PC-9 (cell line): ENCODE measurements at places on chromosomes 5 and 9. TPM values are rescaled to one million over a fixed set of nuclear protein-coding genes. Genes with fewer than 3 reads are reported as not detected.

Gene GABRA6
- not detected in 2 replicates for total RNA-seq

GRCh38 chr5:18397371-18397770 is 763.1 kb downstream of the TAF11L14 start:
- H3K4me1 ChIP-seq = no peaks in the 10 kb centered on the region
- H3K27me3 ChIP-seq = no peaks in the 10 kb centered on the region
- no peak overlapping the region for H3K4me3 ChIP-seq
- no peak overlapping the region for H3K27ac ChIP-seq
- H3K36me3 ChIP-seq = no peaks in the 10 kb centered on the region

- no peaks in the 10 kb centered on the region for H3K4me1 ChIP-seq
- H3K27me3 ChIP-seq = no peaks in the 10 kb centered on the region
- no peak overlapping the region for H3K27ac ChIP-seq
- no peak overlapping the region for H3K4me3 ChIP-seq
- no peak for DNase-seq
These were observed 74.3 kb downstream of the SLC44A1 start for GRCh38 chr9:105318729-105319191.

DNA sequence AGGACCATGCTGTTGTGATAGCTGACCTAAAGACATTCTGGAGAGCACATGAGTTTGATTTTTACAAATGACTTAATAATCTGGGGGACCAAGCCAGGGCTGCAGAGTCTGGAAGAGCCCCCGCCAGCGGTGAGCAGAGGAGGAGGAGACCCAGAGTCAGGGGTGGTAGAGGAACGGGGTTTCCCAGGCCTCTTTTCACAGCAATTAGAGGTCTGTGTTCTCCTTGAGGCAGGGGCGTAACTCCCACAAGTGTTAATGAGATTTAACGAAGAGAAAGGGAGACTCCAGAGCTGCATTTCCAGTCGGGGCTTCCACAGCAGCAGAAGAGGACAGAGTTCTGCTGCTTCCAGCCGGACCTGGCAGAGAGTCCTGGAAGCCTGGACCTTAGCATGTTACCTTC is 137.9 kb upstream of the SLC24A2 start:
- no peak for DNase-seq
- H3K36me3 ChIP-seq = no peaks in the 10 kb centered on the region
- no peak overlapping the region for H3K27ac ChIP-seq
- H3K4me3 ChIP-seq = no peak overlapping the region
- no peaks in the 10 kb centered on the region for H3K4me1 ChIP-seq
- H3K27me3 ChIP-seq = no peaks in the 10 kb centered on the region
